ENCODE measurements at places on chromosomes 4 and X.

DNA sequence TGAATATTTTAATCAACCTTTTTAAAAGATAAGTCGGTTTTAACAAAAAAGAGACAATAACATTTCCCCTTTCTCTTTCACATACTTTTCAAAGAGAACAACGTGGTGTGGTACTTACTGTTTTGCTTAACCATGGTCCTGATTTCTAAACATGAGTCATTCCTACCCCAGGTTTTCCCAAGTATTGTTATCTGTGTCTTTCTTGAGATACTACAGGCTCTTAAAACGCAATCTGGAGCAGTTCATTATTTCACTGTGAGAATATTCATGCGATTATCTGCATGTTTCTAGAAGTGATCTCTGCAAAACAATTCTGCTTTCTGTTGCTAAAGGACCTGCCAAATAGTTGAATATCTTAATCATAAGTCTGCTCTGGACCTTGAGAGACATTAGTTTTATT, 127.3 kb downstream of the TENM3 start:
- DNase-seq: no peak

GRCh38 chr4:25513814-25514213, 136.8 kb downstream of the ANAPC4 start:
- no peak for DNase-seq

GRCh38 chr4:76745240-76745639, 152.7 kb downstream of the SOWAHB start:
- no peak for DNase-seq

DNA sequence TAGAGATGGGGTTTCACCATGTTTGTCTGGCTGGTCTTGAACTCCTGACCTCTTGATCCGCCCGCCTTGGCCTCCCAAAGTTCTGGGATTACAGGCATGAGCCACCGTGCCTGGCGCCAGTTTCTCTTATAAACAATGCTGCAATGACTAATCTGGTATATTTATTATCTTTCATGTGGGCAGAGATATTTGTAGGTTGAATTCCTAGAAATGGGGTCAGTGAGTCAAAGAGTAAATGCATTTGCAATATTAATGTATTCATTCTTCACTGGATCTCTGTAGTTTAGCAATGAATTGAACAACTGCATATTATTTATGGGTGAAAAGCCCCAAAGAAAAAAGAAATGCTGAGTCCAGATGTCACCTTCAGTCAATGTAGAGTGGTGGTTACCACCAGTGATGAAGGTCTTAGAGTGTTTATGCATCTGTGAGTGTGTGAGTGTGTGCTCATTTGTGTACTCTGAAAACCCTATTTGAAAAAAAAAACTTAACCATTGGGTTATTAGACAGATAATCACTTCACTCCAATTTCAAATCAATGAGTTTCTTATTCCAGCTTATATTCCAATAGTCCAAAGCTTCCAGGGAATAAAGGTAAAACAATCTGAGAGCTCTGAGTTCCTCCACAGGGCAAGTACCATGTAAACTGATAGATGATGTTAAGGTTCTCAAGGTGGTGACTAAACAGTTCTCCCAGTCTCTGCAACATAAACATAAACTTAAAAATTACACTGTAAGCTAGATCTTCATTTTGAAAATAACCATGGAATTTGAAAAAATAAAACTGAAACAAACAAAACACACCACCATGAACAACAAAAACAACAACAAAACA, 22.6 kb upstream of the CD38 start:
- DNase-seq: peak; percentile 26

GRCh38 chrX:95716841-95717240, 967.8 kb upstream of the DIAPH2 start:
- no peak for DNase-seq

- no peak for DNase-seq
Observed at GRCh38 chrX:16628946-16629595, 20.9 kb upstream of the S100G start.

GRCh38 chr4:5753766-5754528, 42.9 kb downstream of the EVC start:
- no peak for DNase-seq

- DNase-seq: no peak
Observed at GRCh38 chrX:107700317-107700774, 72.0 kb downstream of the PRPS1 start.

DNA sequence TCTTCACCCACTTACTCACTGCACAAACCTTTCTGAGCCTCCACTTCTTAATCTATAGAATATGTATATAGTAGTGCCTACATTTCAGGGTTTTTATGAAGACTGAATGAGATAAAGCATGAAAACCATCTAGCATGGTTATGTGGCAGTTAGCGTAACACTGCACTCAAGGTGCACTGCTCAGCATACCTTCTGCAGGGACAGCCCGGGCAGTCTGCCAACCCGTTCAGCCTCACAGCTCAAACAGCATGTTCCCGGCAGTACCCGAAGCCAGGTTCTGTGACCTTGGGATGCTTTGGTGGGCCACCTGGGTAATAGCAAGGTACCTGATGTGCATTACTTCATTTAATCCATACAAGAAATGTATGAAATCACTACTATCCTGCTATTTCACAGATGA, 81.4 kb downstream of the DOCK11 start:
- no peak for DNase-seq

DNA sequence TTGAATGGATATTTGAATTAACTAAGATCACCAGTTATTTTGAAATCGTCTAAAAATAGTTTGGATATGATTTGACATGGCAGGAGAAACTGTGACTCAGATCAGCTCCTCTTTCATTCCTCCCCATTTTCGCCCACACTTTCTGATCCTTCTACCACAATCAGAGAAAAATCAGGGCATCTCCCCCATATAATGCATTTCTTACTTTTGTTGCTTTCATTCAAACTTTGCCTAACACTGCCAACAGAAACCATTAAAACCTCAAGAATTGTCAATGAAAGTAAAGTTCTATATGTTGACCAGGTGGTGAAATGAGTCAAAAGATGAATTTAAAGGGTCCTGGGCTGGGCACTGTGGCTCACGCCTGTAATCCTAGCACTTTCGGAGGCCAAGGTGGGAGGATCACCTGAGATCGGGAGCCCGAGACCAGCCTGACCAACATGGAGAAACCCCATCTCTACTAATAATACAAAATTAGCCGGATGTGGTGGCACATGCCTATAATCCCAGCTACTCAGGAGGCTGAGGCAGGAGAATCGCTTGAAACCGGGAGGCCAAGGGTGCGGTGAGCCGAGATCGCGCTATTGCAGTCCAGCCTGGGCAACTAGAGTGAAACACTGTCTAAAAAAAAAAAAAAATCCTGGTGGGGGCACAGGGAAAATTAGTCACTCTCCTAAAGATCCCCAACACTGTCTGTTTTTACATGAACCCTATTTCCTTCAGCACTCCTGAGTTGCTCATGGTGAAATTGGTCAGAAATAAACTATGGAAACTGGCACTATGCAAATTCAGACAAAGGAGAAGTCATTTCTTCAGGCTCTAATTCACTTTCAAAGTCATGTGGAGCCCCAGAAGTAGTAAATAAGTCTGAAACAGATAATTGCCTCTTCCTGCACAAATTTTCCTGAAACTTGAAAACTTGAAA, 122.8 kb upstream of the NOCT start:
- no peak for DNase-seq

DNA sequence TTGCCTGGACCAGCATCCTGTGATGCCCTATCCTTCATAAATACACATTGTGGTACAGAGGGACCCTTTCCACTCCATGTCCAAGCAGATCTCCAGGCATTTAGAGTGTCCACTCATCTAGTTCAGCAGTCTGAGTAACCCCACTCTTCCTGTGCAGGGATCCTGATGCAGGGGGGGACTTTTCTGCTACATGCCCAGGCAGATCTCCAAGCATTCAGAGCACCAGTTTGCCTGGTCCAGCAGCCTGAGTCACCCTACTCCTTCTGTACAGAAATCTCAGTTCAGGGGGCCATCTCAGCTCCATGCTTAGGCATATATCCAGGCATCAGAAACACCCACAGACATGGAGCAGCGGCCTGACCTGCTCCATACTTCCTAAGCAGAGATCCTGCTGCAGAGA, 1089.8 kb downstream of the FAT4 start:
- no peak for DNase-seq

GRCh38 chrX:154426916-154427770, 1.3 kb upstream of the ATP6AP1 start:
- DNase-seq: no peak

- no peak for DNase-seq
Observed at GRCh38 chr4:21901831-21902230, 46.7 kb downstream of the KCNIP4 start.

All from T-helper 22 cell (primary cell).